ENCODE measurements at places on chromosomes 6 and 20.
A peak's percentile ranks its signal among the peaks of the same experiment; 100 is the strongest.

- DNase-seq: no peak
Measured at GRCh38 chr6:116200619-116201249, 53.1 kb downstream of the TSPYL4 start.

DNA sequence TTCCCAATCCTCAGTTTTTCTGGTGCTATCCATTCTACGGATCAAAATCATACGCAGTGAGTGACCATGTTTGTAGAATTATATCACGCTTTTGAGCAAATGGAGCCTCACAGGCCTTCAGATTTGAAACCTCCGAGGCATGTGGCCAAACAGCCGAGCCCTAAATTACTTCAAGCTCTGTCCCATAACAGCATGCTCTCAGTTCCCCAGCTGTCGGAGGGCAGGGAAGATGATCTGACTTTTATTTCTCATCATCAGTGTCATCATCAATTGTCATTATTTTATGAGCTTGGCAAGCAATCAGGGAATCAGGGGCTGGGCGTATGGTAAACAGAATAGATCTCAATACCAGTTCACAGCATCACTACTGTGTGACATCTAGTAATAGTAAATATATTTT lies 73.2 kb downstream of the PSMG4 start:
- no peak for DNase-seq

DNA sequence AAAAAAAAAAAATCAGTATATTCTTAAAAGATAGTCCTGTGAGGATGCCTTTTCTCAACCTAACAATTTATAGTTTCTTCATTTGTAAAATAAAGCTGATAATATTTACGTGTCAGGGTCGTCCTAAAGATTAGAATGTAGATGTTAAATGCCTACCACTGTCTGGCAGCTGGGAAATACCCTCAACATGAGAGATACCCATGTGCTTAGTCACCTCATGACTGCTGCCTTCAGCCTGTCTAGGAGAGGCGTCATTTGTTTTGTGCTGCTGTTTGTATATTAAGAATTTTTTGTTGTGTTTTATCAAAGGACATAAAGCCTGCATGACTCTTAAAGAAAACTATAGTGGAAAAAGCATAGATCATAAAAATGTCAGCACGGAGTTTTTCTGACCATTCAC lies 9.5 kb downstream of the FAM120B start:
- no peak for DNase-seq

DNA sequence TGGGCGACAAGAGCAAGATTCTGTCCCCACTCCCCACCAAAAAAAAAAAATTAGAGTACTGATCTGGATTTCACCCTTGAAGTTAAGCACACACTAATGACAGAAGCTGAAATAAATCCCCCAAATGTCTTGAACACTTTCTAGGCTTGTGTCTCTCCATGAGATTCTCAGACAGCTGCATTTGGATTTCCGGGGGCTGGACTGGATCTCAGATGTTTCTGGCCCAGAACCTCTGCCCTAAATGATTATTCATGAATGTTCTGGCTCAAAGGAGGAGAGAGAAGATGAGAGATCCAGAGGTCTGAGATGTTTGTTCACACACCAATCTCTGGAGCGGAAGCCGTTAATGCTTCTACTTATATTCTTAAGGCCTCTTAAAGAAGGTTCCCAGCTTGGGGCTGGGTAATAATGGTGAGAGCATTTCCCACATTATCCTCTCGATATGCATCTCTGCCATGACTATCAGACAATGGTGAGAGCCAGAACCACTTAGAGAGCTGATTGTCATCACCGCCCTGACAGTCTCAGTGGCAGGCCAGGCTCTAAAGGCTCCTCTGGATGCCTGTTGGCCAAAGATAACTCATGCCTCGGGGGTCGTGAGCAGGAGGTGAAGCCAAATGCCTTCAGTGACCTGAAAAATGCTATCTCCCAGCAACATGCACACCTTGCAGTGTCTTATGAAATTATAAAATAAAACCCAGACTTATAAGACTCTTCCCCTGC lies 127.9 kb upstream of the AGPAT4 start:
- DNase-seq: no peak

DNA sequence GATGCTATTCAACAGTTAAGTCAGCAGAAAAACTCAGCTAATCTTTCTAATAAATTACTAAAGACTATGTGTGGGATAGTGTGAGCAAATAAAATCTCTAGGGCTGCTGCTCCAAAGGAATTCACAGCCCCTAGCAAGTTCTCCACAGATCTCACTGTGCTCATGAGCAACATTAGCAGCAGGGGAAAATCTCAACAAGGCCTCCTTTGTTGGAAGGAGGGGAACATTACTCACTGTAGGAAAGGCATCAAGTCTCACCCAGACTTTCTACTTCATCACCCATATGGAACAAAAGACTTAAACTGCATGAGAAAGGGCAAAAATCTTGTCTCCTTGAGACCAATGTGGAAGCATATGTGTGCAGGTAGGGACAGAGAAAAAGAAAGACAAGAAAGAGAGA lies 726.4 kb upstream of the SLC35B3 start:
- DNase-seq: no peak

DNA sequence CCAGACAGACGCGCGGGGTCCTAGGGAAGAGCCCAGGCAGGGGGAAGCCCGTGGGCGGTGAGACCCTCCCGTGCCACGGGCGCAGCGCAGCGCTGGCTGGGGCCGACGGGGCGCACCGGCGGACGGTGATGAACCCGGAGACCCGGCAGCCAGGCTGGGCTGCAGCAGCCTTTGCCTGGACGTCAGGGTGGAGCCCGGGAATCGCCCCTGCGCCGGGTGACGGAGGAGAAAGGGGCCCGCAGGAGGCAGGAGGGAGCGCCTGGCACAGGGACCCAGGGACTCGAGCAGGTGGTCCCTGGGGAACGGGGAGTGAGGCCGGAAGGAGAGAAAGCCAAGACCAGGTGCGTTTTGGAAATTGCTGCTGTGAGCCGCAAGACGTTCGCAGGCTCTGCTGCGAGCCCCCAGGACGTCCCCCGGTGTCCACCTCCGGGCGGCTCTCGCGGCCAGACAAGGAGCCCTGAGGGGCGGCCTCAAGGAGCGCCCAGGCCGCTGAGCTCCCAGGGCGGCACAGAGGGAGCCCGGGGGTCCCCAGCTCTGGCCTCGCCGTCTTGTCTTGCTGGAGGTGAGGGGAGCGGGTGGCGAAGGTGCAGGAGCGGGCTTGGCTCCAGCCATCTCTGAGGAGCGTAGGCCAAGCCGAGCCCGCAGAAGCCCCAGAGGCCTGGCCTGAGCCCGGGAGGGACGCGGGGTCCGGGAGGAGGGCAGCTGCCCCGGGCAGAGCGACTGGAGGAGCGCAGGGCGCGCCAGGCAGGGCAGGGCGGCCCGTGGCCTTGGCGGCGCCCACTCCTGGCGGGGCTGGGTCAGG lies 191.2 kb upstream of the PDE10A start:
- no peak for DNase-seq

DNA sequence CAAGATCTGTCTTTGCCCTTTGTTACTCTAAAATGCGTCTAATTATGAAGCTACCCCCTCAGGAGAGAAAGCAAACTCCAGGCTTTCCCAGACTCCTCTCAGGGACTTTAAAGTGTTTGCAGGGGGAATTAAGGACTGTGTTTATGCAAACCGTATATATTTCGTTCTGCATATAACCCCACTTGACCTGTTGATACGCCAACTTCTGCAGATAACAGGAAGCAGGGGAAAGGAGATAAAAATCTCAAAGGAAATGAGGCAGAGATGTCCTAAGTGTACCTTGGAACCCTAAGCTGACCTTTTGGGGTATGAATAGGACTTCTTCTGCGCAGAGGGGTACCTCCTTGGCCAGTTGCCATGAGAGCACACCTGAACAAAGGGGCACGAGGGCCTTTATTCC lies 8.1 kb downstream of the SYCP2L start:
- DNase-seq: no peak

DNA sequence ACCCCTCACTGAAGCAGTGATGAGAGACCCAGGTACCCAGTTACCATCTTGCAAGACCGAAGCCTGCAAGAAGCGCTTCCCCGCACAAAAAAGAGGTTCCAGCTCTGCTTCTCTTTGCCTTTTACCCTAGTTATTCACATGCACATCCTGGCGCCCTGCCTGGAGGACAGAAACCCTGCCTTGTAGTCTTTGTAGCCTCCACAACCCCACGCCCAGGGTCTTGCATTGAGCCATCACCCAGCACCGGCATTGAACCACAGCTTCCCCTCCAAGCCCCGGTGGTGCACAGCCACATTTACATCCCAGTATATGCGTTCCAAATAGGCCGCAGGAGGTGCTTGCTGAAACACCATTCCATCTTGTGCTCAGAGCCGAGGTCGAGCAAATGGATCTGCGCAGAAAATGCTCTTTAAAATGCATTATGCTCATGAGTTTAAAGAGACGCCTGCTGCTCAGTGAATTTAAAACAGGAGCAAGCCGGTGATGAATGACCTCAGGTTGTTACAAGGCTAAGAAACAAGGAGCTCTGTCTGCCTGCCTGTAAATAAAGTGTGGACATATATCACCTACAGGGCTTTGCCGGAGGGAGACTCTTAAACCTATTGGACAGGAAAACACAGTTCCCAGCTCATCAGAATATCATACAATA lies 61.7 kb downstream of the GNAS-AS1 start:
- DNase-seq: no peak

DNA sequence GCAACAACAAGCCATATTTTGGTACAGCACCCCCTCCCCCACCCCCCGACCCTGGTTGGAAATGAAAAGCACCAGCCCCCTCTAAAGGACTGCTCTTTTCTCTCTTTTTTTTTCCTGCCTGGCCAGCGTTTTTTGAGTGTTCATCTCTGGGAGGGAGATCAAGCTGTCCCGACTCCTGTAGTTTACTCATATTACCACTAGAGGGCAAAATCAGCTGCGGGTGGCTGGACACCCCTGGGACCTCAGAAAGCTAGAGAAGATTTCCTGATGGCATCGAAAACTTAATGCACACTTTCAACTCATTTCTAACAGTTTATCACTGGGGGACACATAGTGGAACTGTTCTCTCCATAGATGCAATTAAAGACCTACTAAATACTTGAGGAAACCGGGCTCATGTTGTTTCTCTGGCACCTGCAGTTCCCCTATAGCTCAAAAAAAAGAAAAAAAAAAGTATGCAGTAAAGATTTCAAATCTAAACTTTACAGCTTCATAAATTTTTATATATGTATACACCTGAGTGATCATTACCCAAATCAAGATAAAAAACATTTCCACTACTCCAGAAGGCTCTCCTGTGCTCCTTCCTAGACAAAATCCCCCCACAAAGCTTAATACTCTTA lies 24.4 kb downstream of the CNBD2 start:
- peak; percentile 58 for DNase-seq

DNA sequence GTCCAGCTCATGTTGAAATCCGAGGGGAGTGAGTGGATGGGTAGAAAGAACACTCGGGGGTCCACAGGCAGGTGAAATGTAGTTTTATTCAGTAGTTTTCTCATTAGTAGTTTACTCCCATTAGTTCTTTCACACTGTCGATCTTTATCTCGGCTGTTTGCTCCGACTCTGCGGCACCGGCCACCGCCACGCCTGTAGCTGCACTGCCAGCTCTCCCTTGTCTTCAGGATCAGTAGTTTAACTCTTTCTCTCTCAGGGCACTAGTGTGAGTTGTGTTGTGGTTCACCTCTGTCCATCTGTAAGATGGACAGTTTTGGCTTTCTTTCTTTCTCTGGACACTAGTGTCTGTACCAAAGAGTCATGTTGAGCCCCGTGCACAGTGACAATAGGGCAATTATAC lies 195.7 kb downstream of the LMBRD1 start:
- no peak for DNase-seq

DNA sequence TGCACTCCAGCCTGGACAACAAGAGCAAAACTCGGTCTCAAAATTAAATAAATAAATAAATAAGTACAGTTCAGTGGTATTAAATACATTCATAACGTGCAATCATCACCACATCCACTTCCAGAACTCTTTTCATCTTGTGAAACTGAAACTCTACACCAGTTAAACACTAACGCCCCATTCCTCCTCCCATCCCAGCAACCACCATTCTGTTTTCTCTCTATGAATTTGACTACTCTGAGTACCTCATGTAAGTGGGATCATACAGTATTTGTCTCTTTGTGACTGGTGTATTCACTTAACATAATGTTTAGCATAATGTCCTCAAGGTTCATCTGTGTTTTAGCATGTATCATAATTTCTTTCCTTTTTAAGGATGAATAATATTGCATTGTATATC lies 29.1 kb upstream of the SCML4 start:
- DNase-seq: no peak

DNA sequence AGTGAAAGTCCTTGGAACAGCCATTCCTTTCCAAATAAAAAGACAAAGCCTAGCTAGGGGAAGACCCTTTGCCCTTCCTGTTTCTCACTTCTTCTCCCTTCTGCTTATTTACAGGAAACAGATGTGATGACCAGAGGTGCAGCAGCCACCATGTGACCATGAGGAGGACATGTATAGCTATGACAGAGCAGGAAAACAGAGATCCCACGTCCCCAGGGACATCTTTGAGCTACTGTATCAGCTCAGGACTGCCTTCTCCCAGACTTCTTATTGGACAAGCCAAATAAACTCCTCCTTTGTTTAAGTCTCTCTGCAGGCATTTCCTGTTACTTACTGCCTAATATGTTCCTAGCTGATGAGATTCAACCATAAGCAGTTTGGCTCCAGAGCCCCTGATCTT lies 133.1 kb upstream of the MLN start:
- DNase-seq: no peak

DNA sequence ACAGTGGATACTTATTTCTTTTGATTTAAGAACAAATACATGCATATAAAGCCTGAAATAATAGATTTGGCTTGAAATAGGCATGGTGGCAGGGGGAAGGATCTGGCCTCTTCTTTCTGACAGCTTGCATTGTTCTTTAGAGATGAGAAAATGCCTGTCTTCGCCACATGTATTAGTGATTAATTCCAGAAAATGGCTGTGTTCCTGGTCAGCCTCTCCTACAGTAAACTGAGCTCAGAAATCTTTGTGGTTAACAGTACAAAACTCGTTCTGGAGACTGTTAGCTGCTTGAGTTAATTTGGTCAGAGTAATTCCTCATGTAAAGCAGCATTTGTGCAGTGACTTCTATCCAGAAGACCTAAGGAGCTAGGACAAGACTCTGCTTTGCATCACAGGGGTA lies 151.5 kb downstream of the EYA4 start:
- DNase-seq: no peak

DNA sequence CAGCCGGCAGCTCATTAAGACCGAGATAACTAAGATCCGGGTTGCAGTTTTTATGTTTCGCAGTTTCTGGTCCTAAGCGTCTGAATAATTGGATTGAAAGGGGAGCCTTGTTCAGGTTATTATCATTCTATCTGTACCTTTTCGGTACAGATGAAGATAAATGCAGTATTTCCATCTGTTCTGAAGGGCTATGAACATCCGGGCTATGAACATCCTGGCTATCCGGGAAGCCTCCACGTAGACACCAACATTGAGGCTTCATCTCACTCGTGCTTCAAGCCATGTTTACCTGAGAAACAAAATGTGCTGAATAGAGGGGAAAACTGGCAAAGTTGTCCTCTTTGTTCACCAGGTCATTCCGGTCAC lies 399 bp upstream of the REPS1 start:
- no peak for DNase-seq
